Daoy (cell line): ENCODE measurements at places on chromosomes 1 and 21.

- DNase-seq, result no peak
Observed at GRCh38 chr1:110243146-110243545, 33.0 kb downstream of the KCNC4 start.

DNA sequence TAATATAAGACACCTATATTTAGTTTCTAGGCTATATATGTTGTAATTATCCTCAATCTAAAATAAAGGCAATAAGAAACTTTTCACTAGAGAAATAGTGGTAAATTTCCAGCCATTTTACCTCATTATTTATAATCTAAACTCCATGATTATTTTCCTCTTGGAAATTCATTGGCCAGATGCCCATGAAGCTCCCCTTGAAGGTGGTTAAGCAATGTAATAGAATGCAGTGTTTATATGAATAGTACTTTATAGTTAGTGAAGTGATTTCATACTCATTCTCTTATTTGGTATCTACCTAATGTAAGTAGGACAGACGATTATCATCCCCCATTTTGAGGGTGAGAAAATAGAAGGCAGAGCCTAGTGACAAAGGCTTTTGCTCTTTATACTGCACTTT lies 26.5 kb downstream of the NFYC start:
- no peak for DNase-seq

DNA sequence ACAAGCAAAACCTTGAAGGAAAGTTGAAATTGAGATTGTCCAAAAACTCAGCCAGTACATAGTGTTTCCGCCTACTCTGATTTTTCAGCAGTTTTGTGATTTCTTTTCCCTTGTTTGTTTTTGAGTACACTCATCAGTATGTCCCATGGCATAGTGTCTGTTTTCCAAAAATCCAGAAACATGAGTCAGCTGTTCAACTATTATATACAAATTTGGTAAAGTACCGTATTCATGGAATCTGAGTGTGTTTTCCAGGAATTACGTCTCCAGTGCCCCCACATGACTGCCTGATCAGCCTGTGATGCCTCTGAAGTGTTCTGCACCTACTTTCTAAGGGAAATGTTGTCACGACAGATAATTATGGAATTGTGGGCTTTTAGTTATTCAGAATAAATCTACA lies 186.8 kb downstream of the LTN1 start:
- DNase-seq, result no peak

DNA sequence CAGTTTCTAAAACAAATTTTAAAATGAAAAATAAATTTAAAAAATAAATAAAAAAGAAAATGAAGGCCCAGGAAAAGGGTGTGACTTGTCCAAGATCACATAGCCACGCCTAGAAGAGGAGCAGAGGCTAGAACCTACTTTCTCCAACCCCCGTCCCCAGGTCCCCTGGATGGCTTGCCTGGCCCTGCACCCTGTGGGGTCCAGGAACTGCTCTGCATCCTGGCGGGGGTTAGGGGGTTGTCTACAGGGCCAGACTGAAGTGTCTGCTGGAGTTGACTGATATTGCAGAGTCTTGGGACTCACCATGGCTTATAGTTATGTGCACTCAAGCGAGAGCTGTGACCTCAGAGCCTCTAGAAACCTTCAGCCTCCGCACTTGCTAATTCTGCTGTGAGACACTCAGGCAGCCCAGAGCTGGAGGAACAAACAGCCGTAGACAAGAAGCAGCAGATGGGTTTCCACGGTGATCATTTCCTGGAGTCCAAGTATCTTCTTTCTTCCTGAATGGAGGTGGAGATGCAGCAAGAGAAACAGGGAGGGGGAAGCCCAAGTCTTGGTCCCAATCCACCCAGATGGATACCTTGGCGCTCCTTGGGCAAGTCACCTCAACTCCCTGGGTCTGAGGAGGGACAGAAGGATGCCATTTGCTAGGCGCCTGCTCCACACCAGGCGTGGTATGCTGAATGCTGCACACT lies 5.2 kb upstream of the EXTL1 start:
- no peak for DNase-seq

DNA sequence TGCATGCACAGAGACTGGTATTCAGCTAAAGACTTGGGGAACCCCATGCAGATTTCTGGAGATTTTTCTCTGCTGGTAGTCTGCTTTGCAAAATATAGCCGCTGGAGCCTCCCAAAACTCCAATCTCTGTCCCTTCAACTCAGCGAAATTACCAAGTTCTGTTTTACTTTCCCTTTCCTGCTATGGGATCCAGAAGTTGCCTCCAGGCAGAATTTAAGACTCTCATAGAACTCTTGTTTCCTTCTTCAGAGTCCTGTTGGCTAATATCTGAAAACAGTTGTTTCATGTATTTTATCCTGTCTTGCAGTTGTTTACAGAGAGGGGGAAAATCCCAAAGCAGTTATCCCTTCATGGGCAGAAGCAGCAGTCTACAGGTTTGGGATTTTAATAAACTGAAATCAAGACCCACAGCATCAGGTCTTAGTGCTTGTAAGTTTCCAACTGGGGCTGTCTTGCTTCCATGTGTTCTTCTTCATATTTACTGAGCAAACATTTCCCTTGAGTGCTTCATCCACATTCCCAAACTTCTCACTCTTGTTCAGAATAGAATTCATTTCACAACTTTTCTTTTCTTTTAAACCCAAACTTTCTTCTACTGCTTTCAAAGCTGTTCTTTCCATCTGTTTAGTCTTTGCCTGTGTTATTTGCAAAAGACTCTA lies 221.3 kb upstream of the DMRTA2 start:
- no peak for DNase-seq

DNA sequence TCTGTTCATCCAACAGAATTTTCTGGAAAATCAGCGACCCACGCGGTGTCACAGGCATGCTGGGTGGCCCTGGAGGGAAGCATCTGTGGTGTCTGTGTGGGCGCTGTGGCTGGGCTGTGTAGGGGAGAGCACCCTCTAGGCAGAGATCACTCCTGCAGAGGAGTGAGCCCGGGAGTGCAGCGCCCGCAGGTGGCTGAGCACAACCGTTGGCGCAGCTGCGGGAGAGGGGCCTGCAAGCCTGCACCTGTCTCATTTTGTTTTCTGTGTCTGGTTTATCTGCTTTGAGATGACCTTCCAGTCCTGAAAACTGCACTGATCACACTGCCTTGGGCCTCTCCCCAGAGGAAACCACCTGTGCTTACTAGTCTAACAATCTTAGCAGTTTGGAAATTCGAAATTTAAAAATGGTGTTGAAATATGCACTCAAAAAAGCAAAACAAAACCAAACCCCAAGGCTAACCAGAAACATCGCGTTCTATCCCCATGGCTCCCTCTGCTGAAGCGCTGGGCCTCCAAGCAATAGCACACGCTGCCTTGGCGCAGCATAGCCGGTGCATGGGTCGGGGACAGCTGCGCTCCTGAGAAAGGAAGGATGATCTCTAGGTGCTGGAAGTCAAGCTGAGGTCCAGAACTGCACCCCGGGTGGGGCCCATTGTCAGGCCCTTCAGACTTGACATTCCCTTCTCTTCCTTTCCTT lies 4.8 kb downstream of the FAM3B start:
- no peak for DNase-seq

DNA sequence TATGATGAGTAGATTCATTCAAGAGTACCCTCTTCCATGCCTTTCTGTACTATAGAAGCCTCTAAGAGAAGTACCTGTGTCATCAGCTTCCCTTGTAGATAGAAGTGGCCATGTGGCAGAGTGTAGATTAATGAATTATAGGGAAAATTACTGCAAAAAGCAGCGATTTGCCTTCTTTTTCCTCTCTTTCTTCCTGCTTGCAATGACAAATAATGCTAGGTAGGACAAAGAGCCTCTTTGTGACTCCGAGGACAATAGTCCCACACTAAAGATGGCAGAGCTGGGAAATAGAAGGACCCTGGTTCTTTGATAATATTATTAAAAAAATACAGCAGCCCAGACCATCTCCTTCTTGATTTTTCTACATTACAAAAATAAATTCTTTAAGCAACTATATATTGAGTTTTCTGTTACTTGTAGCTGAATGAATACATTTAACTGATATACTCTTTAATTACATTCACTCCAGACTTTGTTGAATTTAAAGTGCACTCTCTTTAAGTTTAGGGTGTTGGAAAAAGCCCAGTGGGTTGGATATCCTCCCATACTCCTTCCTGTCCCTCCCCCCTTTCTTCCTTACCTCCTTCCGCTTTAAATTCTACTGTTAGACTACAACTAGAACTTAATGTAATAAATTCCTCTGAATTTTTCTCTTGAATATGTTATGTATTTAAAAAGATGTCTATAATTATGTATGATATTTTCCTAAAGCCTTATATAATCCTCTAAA lies 198.2 kb upstream of the APP start:
- no peak for DNase-seq

DNA sequence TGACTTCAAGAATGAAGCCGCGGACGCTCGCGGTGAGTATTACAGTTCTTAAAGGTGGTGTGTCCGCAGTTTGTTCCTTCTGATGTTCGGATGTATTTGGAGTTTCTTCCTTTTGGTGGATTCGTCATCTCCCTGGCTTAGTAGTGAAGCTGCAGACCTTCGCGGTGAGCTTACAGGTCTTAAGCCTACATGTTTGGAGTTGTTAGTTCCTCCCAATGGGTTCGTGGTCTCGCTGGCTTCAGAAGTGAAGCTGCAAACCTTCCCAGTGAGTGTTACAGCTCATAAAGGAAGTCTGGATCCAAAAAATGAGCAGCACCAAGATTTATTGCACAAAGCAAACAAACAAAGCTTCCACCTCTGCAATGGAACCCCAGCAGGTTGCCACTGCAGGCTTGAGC lies 14.7 kb downstream of the LDLRAD1 start:
- DNase-seq, result no peak

DNA sequence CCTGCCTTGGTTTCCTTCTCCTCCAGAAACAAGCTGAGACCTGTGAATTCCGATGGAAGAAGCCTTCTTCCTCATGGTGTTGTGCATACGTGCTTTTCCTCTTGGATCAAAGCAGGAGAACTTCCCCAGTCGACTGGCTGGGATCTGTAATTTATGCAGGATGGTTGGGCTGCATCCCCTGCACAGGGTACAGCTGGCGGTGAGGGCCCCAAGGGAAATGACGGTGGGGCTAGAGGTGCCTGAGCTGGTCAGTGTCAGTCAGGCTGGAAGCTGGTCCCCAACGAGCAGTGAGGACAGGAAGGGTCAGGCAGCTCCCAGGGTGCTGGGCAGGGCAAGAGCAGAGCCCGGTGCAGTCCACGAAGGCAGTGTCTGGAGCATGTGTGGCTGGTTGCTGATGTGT lies 106.7 kb downstream of the CNIH3 start:
- DNase-seq, result no peak

- peak; percentile 96 for DNase-seq
Observed at GRCh38 chr1:21869620-21870121, 57.6 kb downstream of the LDLRAD2 start.

DNA sequence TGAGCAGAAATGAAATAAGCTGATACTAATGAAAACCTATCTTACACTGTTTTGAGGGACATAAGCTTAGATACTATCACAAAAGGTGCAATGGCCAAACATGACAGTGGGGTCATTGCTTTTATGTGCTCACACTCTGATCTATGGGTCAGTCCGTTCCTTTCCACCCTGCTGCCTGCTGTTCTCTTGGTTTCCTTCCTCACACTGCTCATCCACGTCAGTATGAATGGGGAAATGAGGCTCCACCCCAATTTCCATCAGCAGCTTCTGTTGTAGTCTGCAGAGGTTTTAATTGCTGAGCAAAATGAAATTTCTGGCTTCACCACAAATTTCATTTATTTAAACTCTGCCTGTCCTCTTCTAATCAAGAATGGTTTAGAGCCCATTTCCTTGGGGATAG lies 155.2 kb downstream of the GABPA start:
- no peak for DNase-seq

- DNase-seq, result no peak
Observed at GRCh38 chr1:108000184-108000583, 35.2 kb upstream of the VAV3 start.

DNA sequence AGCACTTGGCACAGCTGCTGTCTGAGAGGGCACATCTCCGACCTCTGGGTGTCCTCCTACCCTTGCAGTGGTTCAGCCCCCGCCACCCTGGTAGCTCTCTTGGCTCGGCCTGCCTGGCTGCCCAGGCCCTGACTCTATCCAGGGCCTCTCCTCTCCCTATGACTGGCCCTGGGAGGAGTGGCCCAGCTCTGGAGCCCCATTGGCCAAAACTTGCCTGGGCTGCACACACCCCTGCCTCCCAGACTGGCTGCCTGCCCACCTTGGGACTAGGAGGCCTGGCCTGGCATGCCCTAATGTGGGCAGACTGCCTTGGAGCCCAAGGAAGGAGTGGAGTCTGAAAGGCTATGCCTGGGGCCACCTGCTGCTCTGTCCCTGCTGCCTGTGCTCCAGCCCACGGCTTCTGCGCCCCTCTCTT lies 33.6 kb downstream of the ACOT11 start:
- peak; percentile 84 for DNase-seq

DNA sequence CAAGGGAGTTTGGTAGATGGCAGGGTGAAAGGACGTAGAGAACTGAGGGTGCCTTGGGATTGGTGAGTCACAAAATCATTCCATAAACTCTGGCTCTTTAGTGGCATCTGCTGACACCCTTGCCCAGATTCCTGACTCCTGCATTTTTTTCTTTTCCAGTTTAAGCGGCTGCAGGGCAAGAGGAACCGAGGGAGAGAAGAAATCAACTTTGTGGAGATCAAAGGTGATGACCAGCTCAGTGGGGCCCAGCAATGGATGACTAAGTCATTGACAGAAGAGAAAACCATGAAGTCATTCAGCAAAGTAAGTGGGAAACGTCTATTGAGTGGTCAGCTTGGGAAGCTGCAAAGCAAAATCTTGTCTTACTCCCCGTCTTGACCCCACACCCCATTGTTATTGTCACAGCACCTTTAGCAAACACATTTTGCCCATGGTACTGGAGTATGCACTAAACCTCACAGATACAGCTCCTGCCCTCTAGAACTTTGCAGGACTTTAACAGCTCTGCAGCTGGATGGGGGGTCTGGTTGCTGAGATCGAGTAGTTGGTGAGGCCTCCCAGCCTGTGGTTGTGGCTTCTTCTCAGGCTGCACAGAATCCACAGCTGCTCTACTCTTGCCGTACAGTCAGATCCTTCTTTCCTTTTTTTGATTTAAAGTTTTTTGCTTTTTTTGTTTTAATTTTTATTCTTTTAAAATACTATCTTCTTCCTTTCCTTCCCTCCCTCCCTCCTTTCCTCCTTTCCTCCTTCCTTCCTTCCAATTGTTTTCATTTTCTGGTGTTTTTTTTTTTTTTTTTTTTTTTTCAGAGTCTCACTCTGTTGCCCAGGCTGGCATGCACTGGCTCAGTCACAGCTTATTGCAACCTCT lies 21.9 kb downstream of the SH2D2A start:
- no peak for DNase-seq
